ENCODE measurements at places on chromosomes 4 and X. TPM values are rescaled to one million over a fixed set of nuclear protein-coding genes. Genes with fewer than 3 reads are reported as not detected.

- DNase-seq = no peak
- peaks cover 60% of the 10 kb centered on the region for H3K27me3 ChIP-seq
- H3K36me3 ChIP-seq = peaks cover 10% of the 10 kb centered on the region
- no peak overlapping the region for H3K27ac ChIP-seq
Measured at GRCh38 chr4:6248394-6248793, 21.3 kb upstream of the WFS1 start.

DNA sequence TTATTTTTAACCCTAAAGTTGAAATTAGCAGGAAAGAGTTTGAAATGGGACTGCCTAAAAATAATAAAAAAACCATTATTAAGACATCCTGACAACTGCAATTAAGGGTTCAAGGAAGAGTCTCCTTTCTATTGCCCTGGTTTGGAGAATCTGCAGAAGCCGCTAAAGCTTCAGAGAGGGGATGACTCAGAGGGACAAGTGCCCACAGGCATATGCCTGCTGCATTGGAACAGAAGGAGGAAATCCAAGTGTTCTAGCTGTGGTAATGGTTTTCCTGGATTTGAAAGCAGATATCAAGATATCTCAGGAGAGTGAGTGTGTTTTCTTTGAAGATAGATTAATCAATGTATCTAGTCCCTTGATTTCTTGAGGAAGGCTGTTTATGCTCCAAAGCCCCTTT is 235.1 kb upstream of the TAPT1 start:
- no peaks in the 10 kb centered on the region for H3K4me1 ChIP-seq
- no peaks in the 10 kb centered on the region for H3K27me3 ChIP-seq
- no peak overlapping the region for H3K27ac ChIP-seq
- no peak for DNase-seq
- no peaks in the 10 kb centered on the region for H3K36me3 ChIP-seq

- DNase-seq = no peak
- no peaks in the 10 kb centered on the region for H3K4me1 ChIP-seq
- H3K27ac ChIP-seq = no peak overlapping the region
- H3K36me3 ChIP-seq = peaks cover 11% of the 10 kb centered on the region
Measured at GRCh38 chr4:1451752-1452122, 45.5 kb upstream of the NKX1-1 start.

DNA sequence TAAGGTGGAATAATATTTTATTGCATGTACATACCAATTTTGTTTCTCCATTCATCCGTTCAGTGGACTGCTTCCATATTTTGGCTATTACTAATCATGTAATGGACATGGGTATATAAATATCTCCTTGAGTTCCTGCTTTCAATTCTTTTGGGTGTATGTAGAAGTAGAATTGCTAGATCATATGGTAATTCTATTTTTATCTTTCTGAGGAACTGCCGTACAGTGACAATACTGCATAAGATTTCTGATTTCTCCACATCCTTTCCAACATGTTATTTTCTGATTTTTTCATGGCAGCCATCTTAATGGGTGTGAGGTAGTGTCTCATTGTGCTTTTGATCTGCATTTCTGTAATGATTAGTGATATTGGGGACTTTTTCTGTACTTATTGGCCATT is 19.2 kb downstream of the ALPK1 start:
- H3K4me1 ChIP-seq = peaks cover 21% of the 10 kb centered on the region
- H3K27me3 ChIP-seq = no peaks in the 10 kb centered on the region
- no peak for DNase-seq
- no peak overlapping the region for H3K27ac ChIP-seq
- peaks cover 12% of the 10 kb centered on the region for H3K36me3 ChIP-seq

DNA sequence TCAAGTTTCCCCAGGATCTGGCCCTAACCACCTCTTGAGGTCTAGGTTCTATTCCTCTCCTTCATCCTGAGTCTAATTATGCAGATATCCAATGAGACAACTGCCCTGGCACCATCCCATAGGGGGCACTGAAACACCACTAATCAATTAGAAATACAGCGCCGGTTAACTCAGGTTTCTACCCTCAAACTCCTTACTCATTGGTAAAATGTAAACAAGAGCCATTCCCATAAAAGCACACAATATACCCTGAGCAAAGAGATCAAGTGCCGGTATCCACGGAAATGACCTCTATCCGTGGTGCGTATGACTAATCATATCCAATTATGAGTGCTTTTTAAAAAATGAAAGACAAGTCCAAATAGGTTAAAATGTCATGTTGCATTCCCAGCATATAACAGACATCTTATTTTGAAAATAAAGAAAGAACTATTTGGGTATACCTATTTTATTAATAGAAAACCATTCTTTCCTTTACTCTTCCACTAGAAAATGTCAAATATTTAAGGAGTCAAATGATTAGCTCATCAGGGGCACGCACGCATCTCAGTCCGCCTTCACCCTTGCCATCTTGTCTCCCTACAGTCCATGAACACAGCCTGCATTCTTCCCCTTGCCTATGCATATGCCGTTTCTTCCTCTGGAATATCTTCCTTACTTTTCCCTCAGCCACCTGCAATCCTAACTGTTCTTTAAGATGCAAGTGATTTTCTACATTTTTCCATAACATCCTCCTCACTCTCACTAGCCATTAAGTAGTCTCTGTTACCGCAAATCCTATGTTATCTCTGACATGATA is 141.1 kb downstream of the MAML3 start:
- no peaks in the 10 kb centered on the region for H3K36me3 ChIP-seq
- H3K4me3 ChIP-seq = no peak overlapping the region
- H3K27me3 ChIP-seq = peaks cover 6% of the 10 kb centered on the region
- peak; percentile 30 for DNase-seq
- no peak overlapping the region for H3K27ac ChIP-seq
- peaks cover 5% of the 10 kb centered on the region for H3K4me1 ChIP-seq

Gene CT47B1
- not detected for total RNA-seq

Data from activated T-cell treated with anti-CD3 and anti-CD28 coated beads, Interleukin-2, amount 50 U/mL, for 72 hours (primary cell).